ENCODE measurements at places on chromosomes 1 and 21.

GRCh38 chr1:222976453-222976852 lies 161.6 kb downstream of the DISP1 start:
- no peak for DNase-seq

DNA sequence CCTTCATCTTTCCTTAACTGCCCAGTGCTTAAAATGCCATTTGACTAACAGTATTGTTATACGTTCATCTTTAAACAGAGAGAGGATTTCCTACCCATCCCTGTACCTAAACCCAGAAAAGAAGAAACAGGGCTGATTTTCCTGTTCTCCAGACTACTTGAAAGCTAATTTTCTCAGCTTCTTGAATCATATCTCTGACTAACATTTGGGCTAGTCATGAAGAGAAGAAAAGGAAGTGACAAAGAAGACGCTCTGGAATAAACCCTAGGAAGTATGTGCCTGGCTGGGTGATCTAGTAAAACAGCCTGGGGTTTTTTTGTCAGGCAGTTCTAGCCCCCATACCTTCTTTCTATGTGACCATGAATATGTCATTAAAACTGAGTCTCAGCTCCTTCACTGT lies 44.8 kb upstream of the SGIP1 start:
- no peak for DNase-seq

DNA sequence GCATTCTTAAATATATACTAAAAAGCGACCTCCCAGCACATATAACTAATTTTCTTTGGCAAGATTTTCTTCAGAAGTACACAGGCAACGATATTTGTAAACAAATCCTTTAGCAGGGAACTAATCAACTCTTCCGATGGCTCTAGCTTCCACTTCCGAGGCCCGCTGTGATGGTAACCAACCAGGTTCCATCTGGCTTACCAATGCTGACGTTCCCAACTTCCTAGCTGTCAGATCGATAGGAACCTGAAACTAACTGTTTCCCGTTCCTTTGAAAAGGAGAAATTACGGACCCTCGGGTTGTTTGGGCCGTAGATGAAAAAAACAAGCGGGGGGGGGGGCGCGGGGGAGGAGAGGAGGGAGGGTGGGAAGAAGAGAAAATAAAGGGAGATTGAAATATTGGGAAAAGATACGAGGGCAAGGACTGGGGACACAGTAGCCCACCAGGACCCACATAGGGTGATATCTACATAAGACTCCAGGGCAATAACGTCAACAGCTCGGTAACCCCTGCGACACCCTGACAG lies 513 bp downstream of the GTF2B start:
- no peak for DNase-seq

- no peak for DNase-seq
Measured at GRCh38 chr1:162706606-162707005, 74.3 kb downstream of the DDR2 start.

- no peak for DNase-seq
Measured at GRCh38 chr1:165476776-165477175, 31.9 kb upstream of the RXRG start.

- peak; percentile 16 for DNase-seq
Measured at GRCh38 chr1:55654750-55655149, 439.6 kb upstream of the USP24 start.

- no peak for DNase-seq
Measured at GRCh38 chr1:201475915-201476669, 7.1 kb upstream of the PHLDA3 start.

- DNase-seq = no peak
Measured at GRCh38 chr1:18463984-18464664, 16.6 kb upstream of the KLHDC7A start.

DNA sequence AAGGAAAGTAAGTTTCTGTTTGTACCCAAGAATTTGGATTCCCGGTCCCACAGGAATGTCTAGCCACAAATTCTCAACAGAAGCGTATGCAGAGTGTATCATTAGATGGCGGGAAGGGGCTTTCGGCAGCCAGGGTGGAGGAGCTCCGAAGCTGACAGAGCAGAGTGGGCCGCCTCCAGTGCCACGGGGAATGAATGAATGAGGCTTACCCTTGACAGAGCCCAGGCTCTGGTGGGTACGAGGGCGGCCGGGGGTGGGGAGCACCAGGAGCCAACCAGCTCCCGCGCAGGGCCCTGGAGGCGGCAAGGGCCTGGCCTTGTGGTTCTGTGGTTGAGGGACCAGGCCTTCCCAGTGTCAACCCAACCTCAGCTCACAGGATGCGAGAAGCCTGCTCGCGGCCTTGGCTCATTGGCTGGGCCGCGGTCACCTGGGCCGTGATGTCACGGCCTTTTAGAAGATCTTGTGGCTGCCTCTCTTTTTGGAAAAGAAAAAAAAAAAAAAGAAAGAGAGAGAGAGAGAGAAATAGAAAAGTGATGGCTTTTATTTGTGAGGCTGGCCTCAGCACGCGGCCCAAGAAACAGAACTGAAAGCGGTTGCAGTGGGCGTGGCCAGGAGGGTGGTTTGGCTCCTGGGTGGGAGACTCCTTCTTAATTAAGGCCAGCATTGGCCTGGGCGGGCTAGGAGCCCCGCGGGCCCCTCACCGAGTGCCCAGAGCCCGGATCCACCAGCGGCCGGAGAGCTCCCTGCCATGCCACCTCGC lies 34.9 kb upstream of the RUNX3 start:
- DNase-seq = no peak

DNA sequence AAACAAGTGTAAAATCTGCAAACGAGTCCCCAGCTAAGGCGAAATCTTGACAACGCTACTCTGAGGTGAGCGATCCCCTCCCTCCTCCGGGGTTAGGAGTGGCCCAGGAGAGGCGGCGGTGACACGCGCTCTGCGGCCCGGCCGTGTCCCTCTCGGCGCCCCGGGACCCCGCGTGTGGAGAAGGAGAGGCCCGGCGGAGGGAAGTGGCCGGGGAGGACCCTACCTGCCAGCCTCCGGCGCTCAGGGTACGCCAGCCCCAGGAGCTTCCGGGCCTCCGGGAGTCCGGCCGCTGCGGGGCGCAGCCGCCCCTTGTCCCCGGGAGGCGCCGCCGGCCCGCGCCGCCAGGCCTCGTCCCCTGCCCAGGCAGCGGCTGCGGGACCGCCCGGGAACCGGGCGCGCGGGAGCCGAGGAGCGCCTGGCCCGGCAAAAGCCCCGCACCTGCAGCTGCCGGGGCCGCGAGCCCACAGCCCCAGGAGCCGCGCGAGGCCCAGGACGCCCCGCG lies 543 bp downstream of the ABCB10 start:
- DNase-seq = peak; percentile 44

GRCh38 chr1:221834698-221835513 lies 93.0 kb upstream of the DUSP10 start:
- DNase-seq = no peak

- no peak for DNase-seq
Measured at GRCh38 chr1:63973005-63973419, 199.2 kb downstream of the ROR1 start.

DNA sequence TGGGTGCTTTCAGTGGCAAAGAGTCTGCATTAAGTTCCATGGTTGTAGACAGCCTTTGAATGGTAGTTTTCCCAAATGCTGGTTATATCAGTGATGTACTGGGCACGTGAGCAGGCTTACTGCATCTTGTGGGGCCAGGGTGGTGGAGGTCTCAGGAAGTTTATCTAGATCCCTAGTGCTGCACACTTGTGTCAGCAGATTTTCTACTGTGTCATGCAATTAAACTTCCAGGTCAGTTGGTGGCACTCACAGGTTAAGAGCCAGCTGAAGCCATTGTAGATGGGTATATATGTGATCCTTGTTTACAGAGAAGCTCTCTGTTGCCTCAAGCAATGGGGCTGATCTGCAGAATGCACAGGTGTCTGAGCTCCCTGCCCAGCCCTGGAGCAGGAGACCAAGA lies 33.0 kb downstream of the FOXJ3 start:
- DNase-seq = peak; percentile 34

DNA sequence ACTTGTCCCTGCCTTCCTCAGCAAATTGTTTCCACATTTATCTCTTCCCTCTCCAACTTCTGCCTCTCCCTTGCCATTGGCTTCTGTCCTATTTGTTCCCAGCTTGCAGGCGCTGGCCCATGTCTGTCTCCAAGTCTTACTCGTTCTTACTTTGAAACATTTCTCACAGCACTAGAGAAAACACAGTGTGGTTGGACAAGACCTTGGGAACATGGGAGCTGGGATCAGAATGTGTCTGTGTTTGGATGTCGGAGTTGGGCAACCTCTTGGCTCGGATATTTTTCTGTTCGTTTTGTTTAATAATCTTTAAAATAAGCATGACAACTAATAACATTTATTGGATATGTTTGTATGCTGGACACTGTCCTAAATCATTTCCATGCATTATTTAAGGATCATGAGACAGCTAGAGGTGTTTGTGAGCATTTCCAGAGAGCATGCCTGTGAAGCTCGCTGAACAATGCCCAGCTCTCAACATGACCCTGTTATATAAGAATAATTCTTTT lies 5.9 kb upstream of the BRWD1 start:
- DNase-seq = peak; percentile 81

DNA sequence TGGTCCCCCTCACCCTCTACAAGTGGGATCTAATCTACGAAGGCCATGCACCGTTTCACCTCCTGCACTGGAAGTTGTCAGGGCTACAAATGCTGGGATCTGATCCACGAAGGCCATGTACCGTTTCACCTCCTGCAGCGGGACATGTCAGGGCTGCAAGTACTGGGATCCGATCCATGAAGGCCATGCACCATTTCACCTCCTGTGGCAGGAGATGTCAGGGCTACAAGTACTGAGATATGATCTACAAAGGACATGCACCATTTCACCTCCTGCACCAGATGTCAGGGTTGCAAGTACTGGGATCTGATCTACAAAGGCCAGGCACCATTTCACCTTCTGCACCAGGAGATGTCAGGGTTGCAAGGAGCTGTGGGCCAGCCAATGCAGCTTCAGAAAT lies 7.0 kb downstream of the ALDH4A1 start:
- DNase-seq = no peak

DNA sequence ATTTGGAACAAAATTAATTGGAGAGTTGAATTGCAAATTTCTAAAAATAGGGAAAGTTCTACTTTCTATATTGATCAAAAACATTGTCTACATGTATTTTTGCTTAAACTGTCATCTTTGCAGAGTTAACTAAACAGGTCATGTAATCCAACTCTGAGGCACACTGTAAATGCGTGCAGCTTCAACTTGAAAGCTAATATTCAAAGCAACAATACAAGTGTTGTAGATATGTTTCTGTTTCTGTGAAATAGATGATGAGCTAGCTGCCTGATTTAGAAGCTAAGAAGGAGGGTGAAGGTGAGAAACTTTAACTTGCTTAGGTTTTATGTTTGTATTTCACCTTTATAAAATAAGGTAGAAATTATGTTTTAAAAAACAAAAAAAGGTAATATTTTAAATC lies 77.2 kb downstream of the IVNS1ABP start:
- DNase-seq = no peak

DNA sequence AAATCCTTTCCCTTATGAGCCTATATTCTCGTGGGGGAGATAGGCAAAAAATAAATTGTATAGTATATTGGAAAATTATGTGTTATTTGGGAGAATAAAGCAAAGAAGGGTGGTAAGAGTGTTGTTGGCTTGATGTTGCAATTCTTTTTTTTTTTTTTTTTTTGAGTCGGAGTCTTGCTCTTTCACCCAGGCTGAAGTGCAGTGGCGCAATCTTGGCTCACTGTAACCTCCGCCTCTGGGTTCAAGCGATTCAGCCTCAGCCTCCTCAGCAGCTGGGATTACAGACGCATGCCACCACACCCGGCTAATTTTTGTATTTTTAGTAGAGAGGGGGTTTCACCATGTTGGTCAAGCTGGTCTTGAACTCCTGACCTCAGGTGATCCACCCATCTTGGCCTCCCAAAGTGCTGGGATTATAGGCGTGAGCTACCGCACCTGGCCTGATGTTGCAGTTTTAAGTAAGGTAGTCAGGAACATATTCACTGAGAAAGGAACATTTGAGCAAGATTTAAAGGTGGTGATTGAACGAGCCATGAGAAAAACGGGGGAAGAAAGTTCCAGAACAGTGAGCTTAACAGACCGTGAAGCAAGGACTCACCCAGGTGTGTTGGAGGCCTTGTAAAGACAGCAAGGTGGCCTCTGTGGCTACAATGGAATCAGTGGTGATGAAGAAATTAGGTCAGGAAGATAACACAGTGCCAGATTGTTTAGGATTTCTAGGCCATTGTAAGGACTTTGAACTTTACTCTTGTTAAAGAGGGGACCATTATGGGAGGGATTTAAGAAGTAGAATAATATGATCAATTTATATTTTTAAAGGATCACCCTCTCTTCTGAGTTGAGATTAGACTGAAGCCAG lies 45.8 kb downstream of the RPRD2 start:
- peak; percentile 22 for DNase-seq
